A549 (cell line): ENCODE measurements at places on chromosomes 7 and 10. TPM values are rescaled to one million over a fixed set of nuclear protein-coding genes. Genes with fewer than 3 reads are reported as not detected.

The TAF5 gene
- 3.6 to 4.1 TPM (median 3.9 TPM) in 3 replicates for polyA plus RNA-seq

The AFAP1L2 gene
- 26.6 to 35.0 TPM (median 27.3 TPM) in 3 replicates for polyA plus RNA-seq

The NUPR2 gene
- polyA plus RNA-seq = not detected in 3 replicates

The ERVW-1 gene
- not detected in 3 replicates for polyA plus RNA-seq

The DTX2 gene
- polyA plus RNA-seq = 52.7 to 59.1 TPM (median 52.7 TPM) in 3 replicates

The CARD11 gene
- 0.92 to 1.6 TPM (median 1.1 TPM) in 3 replicates for polyA plus RNA-seq

The STRA8 gene
- not detected in 3 replicates for polyA plus RNA-seq

The DPYSL4 gene
- polyA plus RNA-seq = 13.5 to 14.1 TPM (median 14.0 TPM) in 3 replicates

The C7orf57 gene
- polyA plus RNA-seq = 0.04 to 0.09 TPM (median 0.04 TPM) in 3 replicates

The PDE1C gene
- polyA plus RNA-seq = 8.0 to 8.5 TPM (median 8.1 TPM) in 3 replicates

The NEUROG3 gene
- not detected in 3 replicates for polyA plus RNA-seq

The NME8 gene
- polyA plus RNA-seq = not detected in 3 replicates

The AS3MT gene
- polyA plus RNA-seq = 9.7 to 10.7 TPM (median 10.7 TPM) in 3 replicates

DNA sequence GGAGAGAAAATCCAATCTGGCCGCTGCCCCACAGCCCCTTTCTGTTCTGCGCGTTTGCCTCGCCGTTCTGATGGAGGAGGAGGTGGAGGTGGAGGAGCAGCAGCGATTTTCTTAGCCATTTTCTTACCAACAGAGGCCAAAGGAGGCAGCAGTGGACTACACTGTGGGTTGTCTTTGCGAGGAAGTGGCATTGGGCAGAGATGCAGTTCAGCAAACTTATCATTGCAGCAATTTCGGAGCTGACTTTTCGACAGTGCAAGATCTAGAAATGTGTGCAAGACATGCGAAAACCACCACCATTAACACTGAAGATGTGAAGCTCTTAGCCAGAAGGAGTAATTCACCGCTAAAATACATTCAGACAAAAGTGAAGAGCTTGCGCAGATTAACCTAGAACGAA, 1.9 kb upstream of the ARL4A start:
- DNase-seq = peak; percentile 89

- DNase-seq = no peak
These were observed 250.4 kb downstream of the RNLS start for GRCh38 chr10:88332503-88333247.

- DNase-seq = no peak
These were observed 159.5 kb upstream of the AUTS2 start for GRCh38 chr7:69438584-69439412.

DNA sequence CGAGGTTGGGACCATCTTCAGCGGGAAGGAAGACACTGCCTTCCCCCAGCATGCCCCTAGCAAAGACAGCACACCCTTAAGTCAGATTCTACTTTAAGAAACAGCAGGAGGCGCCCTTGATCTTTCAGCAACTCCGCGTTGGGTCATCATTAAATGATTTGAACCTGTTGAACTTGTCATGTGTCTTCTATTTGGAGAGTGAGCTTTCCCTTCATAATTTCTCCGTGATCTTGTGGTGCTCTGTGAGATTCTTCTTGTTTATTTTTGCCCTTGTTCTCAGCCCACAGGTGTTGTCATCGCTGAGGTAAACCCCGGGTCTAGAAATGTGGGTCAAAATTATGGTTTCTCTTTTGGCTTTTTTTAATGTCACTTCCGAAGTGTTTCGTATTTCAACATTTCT, 49.5 kb upstream of the PITRM1 start:
- DNase-seq = no peak

- no peak for DNase-seq
These were observed 33.1 kb downstream of the NOLC1 start for GRCh38 chr10:102185272-102185671.

- DNase-seq = no peak
These were observed 2.4 kb downstream of the BNIP3 start for GRCh38 chr10:131979336-131979735.

GRCh38 chr10:31130406-31130805, 98.7 kb upstream of the ZNF438 start:
- DNase-seq = no peak

GRCh38 chr10:17161775-17162174, 32.2 kb upstream of the CUBN start:
- no peak for DNase-seq

DNA sequence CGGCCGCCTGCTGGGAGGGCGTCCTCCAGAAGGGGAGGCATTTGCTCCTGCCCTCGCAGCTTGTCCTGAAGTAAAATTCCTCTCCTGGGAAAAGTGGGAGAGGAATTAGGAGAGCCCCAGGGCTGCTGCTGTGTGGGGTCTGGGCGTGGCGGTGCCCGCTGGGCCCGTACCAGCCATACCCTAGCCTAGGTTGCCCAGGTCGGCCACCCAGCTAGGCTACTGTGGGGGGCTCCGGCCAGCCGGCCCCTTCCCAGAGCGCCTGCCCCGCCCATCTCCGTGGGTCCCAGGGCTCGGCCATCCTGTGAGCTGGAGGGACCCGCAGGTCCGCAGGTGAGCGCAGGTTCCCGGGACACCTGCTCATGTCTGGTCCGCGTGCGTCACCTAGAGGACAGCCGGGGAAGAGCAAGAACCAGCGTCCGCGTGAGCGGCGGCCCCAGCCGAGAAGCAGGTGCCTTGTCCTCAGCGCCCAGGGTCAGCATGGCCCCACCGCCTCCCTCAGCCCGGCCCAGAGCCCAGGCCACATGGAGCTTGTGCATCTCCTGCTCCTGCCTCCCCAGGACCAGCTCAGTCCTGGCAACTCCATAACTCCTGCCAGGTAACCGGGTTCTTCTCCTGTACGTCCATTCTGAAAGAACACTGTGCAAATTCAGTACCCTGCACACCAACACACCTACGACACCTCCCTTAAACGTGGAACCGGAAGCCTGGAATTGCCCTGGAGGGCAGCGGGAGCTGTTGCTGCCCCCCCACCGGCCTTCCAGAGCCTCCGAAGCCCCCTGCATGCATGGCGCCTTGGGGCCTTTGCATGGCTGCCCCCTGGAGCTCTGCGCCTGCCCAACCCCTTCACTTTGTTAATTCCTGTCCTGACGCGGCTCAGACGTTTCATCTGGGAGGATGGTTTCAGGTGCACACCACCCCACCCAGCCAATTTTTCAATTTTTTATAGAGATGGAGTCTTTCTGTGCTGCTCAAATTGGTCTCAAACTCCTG, 22.8 kb upstream of the FOXL3 start:
- DNase-seq = no peak

DNA sequence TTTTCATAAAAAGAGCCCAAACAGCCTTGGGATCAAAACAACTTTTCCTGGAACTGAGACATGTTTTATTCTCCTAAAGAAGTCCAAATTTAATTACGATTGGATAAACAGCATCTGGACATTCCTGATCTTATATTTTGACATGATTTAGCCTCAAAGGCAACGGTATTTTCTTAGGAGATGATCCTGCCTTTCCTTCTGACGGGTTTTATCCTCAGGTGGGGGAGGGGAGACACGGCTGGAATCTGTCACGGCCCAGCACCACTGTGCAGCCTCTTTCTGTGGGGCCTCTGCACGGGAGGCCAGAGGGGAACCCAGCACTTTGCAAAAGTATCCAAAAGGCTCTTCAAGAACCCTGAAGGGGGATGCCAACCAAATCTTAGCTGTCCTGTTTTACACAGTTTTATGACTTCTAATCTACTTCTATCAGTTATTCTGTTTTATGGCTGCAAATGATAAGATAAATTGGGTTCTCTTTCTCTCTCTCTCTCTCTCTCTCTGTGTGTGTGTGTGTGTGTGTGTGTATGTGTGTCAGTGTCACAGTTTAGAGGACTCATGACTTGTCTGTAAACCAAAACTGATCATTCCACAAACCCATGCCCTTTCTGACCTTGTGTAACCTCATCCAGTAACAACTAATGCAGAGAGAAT, 321.1 kb upstream of the NPVF start:
- DNase-seq = no peak

GRCh38 chr10:59354434-59354833, 7.9 kb downstream of the FAM13C start:
- no peak for DNase-seq

DNA sequence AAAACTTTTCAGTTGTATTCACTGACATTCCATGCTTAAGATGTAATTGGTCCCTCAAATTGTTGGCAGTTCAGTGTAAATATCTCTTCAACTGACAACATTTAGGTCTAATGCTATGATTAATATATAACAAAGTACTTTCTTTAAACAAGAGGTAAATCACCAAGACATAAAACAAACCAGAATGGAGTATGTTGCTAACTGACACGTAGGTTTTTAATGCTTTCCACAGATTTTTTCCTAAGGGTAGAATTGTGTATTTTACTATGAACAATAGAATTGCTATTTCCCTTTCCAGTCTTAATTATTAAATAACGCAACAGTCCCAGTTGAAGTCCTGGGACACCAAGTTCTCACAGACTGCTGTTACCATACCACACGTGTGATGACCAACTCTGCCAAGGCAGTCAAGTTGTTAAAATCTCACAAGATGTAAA, 4.1 kb downstream of the JCAD start:
- DNase-seq = no peak

DNA sequence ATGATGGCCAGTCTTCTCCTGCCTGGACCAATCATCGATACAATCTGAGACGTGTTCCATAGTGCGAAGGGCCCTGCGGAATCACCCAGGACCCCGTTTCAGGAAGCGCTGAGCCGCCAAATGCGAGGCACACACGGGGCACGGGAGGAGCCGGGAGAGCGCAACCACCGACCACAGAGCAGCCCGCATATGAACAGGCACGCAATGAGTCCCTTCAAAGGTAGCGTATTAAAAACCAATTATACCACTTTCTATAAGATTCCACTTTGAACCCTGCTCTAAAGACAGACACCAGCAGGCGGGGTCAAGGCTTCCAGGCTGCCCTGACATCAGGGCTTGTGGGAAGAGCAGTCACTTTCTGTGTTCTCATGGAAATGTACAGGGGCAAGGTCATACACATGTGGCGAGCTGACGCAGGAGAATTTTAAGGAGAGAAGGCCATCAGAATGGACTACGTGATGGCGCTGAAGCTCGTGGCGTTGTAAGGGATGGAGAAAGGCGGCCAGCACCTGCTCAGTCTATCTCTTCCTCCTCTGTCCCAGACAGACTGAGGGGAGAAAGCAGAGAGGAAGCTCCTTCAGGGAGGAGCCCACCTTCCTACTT, 46.2 kb downstream of the AMZ1 start:
- no peak for DNase-seq

DNA sequence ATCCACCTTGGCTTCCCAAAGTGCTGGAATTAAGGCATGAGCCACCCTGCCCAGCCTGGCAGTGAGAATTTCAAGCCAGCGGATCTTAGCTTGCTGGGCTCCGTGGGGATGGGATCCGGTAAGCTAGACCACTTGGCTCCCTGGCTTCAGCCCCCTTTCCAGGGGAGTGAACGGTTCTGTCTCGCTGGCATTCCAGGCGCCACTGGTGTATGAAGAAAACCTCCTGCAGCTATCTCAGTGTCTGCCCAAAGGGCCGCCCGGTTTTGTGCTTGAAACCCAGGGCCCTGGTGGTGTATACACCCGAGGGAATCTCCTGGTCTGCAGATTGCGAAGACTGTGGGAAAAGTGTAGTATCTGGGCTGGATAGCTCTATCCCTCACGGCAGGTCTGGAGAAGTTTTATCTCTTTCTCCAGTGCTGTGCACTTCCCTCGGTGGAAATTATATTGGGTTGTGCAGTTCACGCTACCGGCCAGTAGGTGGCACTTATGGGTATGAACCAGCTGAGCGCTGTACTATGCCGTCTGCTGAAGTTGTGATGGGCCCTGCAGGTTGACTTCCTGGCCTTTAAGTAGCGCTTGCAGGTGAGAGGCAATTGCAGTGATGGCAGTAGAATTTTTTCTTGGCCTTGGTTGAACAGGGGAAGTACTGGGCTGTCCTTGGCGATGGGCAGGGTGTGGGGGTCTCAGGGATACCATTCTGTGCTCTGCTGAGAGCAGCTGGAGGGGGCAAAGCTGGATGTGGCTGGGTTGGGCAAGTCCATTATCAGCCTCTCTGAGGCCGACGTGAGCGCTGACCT, 138.0 kb upstream of the MTPN start:
- peak; percentile 61 for DNase-seq

DNA sequence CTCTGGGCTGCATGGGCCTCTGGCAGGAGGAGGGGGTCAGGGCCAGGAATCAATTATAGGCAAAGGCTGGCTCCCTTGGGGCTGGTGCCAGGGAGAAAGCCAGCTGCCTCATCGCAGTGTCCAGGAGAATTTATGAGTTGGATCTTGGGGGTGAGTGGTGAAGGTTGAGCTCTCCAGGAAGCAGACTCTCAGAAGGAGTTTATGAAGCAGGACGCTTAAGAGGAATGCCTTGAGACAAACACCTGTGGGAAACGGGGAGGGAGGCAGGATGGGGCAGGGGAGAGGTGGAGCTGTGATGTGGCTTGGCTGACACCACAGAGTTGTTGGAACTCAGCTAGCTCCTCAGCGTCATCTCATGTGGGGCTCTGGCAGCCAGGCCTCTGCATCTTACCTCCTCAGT, 428.5 kb downstream of the RPS24 start:
- DNase-seq = no peak

GRCh38 chr7:23864973-23865372, 155.0 kb downstream of the STK31 start:
- peak; percentile 26 for DNase-seq

DNA sequence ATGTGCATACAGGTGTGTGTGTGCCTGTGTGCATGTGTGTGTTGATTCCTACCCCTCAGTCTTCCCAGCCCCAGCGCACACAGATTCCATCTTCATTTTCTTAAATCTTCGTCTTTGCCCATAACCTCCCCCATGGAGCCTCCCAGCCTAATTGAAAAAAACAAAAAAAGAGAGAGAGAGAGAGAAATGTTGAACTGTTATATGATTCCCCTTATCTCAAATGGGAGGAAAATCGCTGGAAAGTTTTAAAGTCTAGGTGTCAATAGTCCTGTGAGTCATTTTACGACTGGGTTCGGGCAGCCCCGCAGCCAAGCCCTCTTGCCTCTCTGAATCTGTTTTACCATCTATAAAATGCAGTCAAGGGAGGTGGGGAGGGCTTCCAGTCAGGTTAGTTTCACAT, 60.9 kb downstream of the SPOCK2 start:
- no peak for DNase-seq
